NCI-H1930 (cell line): ENCODE measurements at places on chromosomes 12 and 14.
A peak's percentile ranks its signal among the peaks of the same experiment; 100 is the strongest.

DNA sequence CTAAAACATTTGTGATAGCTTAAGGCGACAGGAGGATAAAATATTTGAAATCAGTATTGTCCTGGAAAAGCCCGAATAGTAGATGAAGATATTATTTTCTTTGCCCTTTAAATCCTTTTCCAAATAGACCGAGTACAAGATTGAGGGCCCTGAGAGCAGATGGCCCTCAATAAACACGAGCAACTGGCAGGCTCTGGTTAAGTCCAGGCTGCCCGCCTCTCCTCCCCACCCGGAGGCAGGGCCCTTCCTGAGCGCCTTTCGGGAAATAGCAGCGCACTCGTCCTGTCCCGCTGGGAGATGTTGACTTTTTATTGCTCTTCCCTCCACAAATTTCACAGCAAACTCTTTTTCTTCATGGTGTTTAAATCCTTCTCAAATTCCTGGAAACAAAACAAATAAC is 50.8 kb upstream of the MAX start:
- DNase-seq: no peak

GRCh38 chr14:105041841-105042765 is 21.2 kb upstream of the CDCA4 start:
- DNase-seq: no peak

GRCh38 chr14:40119321-40119720 is 687.1 kb upstream of the FBXO33 start:
- no peak for DNase-seq

DNA sequence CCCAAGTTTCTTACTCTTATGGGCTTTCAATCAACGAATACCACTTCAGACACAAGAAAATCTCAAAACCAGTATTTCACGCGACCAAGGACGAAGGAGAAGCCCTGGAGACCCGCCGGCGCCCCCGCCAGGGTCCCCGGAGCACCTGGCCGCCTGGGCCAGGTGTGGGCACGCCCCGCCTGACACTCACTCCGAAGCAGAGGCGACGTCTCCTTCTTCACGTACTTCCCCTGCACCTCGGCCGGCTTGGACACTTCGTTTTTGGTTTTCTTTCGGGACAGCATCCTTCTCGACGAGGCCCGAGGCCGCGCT is 466 bp downstream of the SAV1 start:
- DNase-seq: peak; percentile 31

DNA sequence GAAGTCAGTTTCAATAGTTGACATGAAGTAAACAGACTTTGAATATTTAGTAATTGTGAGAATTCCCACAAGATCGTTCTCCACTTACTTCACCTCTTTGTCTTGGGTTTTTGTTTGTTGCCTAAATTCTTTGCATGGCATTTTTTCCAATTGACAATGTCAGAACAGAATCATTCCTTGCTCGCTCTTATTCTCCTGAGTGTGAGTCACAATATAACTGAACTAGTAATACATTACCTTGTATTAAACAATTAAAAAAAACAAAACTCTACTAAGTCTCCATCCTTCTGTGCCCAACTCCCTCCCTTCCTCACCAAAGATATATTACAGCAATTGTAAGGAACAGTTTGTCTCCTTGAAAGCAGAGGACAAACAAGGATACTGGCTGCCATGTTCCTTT is 638.8 kb upstream of the NOVA1 start:
- DNase-seq: no peak

DNA sequence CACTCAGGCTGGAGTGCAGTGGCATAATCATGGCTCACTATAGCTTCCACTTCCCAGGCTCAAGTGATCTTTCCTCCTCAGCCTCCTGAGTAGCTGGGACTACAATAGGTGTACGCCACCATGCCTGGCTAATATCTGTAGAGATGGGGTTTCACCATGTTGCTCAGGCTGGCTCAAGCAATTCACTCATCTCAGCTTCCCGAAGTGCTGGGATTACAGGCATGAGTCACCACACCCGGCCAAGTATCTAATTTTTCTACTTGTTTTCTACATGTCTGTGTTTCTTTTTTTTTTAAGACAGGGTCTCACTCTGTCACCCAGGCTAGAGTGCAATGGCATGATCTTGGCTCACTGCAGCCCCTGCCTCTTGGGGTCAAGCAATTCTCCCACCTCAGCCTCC is 119.7 kb upstream of the MED13L start:
- no peak for DNase-seq

- DNase-seq: no peak
Measured at GRCh38 chr12:75690296-75690955, 179.0 kb upstream of the KRR1 start.

DNA sequence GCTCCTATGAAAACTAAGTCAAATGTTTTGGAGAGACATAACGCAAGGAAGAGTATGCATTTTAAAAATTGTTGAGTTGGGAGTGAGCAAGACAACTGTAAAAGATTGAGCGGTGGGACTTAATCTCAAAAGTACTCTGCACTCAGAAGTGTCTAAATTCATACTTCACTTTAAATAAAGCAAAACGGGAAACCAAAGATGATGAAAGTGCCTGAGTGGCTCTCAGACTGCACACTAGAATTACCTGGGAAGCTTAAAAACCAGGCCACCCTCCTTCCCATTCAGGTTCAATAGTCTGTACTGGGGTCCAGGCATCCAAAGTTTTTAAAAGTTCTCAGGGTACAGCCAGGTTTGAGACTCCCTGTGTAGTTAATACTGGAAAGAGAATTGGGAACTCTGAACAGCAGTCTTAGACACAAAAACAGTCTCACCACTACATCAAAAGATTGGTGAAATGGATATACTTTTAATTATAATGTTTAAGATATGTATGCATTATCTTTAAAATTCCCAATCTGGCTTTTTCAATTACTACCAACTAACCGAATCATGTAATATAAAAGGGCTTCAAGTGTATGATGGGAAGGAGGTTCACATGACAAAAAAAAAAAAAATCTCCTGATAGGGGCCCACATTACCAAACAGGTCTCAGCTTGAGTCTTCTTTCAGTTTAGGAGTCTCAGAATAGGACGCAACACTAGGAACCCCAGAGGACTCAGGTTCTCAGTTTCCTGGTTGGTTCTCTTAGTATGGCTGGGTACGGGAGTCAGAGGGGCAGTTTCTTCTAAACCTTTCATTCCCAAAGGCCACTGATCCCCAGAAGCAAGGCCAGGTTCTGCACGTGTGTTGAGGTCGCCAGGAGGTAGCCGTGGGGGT is 1.0 kb downstream of the HOMEZ start:
- no peak for DNase-seq

DNA sequence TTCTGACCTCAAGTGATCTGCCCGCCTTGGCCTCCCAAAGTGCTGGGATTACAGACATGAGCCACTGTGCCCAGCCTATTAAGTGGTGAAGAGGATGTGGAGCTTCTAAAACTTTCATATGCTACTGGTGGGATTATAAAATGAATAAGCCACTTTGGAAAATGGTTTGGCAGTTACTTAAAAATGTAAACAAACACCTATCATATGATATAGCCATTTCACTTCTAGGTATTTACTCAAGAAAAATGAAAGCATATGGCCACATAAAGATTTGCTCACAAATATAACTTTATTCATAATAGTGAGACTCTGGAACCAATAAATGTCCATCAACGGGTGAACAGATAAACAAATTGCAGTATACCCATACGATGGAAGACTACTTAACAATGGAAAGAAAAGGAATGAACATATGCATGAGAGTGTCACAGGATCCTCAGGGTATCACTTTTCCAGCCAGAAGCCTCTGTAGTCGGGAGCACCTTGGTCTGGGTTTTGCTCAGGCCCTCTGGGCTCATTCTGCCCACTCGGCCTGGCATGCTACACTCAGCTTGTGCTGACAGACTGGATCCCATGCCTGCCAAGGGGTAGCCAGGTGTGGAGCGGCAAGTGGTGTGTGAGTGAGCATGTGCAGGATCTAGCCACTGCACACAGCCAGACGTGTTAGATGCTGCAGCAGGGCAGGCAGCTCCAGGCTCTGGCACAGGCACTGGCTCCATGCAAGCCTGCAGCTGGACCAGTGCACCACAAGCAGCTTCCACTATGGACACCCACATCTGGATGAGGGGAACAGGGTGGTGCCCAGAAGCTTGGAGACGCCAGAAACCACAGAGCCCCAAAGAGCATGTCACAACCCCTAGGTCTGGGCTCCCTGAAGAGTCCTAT is 213.2 kb upstream of the DIO3 start:
- no peak for DNase-seq

GRCh38 chr12:121628536-121628935 is 2.2 kb downstream of the ORAI1 start:
- no peak for DNase-seq

DNA sequence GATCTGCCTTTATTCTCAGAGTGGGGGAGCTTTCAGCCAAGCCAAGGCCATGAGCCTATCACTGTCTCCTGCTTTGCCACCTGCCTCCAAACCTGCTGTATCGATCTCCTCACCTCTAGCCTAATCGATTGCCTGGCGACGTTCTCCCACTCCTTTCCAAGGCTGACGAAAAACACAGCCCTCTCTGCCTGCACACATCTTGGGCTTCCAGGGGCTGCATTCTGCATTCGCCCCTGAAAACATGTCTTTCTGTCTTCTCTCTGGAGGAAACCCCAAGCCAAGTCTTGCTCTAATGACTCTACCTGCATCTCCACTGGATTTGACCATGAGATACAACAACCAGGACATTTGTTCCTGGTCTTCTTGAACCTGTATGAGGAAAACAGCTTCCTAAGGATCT is 540.7 kb downstream of the BCL11B start:
- no peak for DNase-seq

DNA sequence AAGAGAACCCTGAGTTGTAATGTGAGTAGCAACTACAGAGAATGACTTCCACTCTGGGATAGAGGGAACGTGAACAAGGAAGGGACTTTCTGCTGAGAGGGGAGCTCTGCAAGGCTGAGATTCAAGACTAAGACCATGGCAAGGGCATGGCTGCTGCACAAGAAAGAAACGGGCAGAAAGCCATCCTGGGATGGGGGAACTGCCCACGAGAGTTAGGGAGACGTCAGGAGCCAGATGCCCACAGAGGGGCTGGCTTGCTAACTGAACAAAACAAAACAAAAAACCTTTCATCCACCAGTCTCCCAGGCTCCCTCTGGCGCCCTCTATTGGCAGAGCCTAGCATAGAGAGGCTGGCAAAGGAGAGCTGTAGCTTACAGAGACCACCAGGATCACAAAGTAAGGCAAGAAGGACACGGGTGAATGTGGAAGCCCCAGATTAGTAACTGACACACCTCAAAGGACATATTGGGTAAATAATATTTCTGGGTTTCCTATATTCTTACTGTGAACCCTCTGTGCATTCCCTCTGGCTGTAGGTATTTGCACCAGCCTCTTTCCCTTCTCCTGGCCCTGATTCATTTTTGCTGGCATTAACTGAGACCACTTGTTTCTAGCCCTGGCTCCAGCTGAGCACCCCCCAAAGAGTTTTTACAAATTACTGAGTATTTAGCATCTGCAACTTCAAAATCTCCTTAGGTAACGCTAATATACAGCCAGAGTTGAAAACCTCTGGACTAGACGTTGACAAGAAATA is 338.3 kb downstream of the EMP1 start:
- peak; percentile 79 for DNase-seq

DNA sequence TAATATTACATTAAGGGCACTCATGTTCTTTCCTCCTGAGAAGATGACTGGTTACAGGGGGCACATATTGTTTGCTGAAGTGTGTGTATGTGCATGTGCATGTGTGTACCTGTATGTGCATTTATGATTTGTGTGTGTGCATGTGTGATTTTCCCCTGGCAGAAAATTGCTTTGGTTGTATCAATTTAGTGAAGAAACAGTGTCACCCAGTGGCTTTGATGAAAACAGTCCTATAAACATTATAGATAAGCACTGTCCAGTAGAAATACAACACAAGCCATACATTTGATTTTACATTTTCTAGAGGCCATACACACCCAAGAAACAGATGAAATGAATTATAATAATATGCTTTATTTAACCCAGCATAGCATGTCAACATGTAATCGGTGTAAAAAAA is 8.6 kb downstream of the PDE3A start:
- no peak for DNase-seq

GRCh38 chr12:33825442-33825841 is 196.9 kb upstream of the ALG10 start:
- no peak for DNase-seq

DNA sequence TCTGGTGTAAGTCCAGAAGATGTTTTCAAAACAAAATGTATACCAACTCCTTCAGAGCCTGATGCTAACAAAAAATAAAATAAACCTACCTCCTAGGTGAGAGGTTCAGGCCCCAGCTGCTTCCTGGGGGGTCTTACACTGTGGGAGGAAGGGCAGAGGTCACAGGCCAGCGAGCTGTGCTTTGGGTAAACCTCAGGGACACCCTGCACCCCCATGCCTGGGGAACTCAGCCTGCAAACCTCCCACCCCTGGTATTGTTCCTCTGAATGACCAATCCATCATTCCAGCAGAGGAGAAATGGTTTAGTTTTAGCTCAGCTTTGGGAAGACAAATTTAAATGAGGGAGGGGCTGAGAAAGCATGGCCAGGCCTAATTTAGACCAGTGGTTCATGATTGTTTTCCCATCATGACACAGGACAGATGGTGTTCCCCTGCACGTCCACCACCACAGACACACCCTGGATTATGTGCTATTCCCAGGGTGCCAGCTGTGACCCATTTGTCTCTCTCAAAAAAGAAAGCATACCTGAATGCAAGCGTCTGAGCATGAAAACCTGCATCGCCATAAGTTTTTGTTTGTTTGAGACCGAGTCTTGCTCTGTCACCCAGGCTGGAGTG is 14.5 kb upstream of the TFCP2 start:
- DNase-seq: no peak

GRCh38 chr14:106879241-106879640 is 1352.9 kb downstream of the TMEM121 start:
- DNase-seq: peak; percentile 62

GRCh38 chr14:99753225-99754140 is 39.7 kb upstream of the EML1 start:
- DNase-seq: no peak

GRCh38 chr14:95340201-95340697 is 20.5 kb upstream of the CLMN start:
- no peak for DNase-seq

- DNase-seq: no peak
Measured at GRCh38 chr12:131132118-131132892, 178.6 kb downstream of the ADGRD1 start.

DNA sequence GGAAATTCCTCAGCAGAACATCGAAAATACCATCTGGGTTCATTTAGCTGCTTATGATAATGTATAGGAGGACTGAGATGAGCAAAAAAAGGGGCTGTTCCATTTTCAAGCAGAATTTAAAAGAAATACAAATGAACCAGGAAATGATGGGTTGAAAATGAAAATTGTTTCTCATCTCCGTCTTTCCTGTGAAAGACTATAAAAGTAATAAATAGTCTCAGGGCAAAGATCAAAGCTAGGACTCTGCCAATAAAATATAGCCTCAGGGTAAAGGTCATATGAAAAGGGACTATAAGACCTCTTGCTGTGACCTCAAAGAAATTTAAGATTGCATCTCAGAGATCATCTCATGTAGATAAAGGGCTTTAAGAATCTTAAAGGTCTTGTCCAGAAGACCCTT is 478.0 kb downstream of the BTG1 start:
- DNase-seq: no peak

- DNase-seq: peak; percentile 85
Measured at GRCh38 chr14:100213956-100214769, 24.8 kb upstream of the YY1 start.
